ENCODE measurements at places on chromosomes 2 and 18. TPM values are rescaled to one million over a fixed set of nuclear protein-coding genes. Genes with fewer than 3 reads are reported as not detected.

Gene CYTIP
- 0.64 TPM for total RNA-seq

Gene IL1R2
- 0.52 TPM for total RNA-seq

- DNase-seq: peak; percentile 8
These were observed 39.2 kb downstream of the GNAL start for GRCh38 chr18:11728249-11728648.

- DNase-seq: no peak
These were observed 244.6 kb upstream of the RND3 start for GRCh38 chr2:150732064-150732463.

- no peak for DNase-seq
These were observed 95.6 kb downstream of the LAMA3 start for GRCh38 chr18:23784832-23785245.

DNA sequence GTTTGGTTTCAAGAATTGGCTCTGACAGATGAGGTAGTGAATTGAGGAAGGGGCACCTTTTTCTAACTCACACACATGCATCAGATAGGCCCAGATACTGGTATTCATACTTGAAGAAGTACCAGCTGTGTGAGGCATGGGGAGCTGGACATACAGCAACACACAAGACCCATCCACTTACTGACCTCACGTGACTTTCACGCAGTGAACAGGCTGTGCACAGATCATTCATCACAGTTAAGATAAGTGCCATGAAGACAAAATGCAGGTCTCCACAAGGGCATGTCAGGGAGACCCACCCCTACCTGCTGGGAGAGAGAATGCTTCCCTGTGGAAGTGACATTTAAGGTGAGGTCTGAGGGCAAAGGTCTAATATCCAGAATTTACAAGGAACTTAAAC lies 38.6 kb downstream of the SP110 start:
- no peak for DNase-seq

- DNase-seq: no peak
These were observed 33.3 kb upstream of the FIGN start for GRCh38 chr2:163768881-163769695.

Gene SLC5A7
- total RNA-seq: not detected

- DNase-seq: no peak
These were observed 207.2 kb downstream of the VAPA start for GRCh38 chr18:10121028-10121427.

DNA sequence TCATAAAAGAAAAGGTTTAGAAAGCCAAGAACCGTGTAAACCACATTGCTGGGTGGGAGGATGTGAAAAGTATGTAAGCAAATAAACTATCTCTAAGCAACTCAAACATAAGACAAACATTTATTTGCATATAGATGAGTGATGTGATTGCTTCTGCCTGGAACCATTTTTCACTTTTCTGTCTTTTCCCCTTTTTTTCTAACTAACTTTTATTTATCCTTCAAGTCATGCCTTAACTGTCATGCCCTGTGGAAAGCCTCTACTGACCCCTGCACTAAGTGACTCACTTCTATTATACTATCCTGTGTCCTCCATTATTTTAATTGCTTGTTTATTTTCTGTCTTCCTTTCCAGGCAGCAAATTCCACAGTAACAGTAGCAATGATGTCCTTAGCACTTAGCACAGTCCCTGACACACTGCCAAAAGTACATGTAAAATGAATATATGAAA lies 87.5 kb upstream of the CTAGE1 start:
- DNase-seq: no peak

DNA sequence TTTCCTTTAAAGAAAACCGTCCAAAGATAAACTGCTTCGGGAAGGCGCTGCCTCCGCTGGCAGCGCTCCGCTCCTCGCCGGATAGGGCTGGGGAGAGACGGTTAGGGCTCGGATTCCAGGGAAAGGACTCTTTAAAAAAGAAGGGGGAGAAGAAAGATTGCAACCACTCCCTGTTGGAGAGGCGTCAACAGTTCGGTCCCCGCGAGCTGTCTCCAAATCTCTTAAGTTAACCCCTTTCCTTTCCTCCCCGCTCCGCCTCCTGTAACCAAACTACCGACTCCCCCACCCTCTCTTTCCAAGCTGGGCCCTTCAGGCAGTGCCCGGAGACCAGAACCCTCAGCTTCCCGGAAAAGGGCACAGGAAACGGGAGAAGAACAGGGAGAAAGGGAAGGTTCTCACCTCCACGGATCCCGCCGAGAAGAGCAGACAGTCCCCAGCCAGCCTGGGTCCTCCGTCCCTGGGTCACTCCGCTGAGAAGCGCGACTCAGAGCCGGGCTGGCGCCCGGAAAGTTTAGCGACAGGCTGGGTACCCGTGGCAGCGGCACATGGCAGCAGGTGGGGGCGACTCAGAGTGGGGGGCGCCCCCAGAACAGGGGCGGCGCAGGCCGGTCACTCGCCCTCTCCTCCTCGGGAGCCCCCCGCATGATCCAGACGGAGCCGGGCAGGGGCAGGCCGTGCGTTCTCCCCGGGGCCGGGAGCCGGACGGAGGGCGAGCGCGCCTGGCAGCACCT lies 675 bp downstream of the FZD5 start:
- DNase-seq: no peak

Gene ALK
- not detected for total RNA-seq

DNA sequence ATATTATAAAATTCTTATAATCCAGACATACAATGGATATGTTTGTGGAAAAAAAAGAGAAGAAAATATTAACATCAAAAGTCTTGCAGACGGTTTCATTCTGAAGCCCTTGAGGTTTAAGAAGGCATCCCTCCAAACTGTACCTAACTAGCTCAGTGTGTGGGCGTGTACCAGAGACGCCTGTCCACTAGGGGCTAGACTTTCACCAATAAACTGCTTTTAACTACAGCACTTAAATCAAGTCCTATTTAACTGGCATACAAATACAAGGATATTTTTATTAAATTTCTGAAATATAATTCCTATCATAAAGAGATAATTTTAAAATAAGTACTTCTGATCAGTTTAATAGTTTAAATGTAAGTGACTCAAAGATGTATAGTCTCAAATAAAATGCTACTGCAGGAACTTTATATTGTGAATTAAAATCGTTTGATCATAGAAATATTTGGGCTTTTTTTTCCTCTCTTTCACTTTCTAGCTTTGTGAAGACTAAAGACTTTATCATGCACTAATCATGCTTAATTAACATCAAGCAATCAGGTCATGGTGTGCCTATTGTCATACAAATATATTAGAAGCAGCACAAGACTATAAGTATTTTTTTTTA lies 437.7 kb downstream of the SATB2 start:
- DNase-seq: peak; percentile 21

Gene ST8SIA3
- total RNA-seq: not detected

DNA sequence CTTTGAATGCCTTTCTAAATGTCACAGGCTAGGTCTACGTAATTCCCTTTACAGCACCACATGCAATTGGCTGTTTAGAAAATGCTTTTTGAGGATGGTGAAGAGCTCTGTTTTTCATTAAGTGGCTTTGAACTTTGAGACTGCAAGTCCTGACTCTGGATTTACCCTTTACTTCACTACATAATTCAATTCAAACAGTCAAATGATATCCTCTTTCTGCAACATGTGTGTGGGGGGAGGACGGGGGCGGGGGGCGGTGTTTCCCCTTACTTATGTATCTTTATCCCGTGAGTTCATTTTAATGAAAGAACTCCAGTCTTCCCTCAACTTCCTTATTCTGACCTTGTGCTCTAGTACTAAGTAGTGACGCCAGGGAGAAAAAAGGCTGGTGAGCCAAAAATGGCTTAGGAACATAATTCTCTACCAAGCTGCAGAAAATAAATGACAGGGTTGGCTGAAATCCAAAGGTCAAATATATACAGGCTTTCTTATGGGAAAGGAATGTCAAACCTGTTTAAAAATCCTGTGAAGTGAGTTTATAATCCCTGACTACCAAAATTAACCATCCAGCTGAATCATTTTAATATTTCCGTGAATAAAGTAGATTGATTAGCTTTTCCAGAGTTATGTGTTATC lies 119.6 kb downstream of the SLC8A1 start:
- no peak for DNase-seq

DNA sequence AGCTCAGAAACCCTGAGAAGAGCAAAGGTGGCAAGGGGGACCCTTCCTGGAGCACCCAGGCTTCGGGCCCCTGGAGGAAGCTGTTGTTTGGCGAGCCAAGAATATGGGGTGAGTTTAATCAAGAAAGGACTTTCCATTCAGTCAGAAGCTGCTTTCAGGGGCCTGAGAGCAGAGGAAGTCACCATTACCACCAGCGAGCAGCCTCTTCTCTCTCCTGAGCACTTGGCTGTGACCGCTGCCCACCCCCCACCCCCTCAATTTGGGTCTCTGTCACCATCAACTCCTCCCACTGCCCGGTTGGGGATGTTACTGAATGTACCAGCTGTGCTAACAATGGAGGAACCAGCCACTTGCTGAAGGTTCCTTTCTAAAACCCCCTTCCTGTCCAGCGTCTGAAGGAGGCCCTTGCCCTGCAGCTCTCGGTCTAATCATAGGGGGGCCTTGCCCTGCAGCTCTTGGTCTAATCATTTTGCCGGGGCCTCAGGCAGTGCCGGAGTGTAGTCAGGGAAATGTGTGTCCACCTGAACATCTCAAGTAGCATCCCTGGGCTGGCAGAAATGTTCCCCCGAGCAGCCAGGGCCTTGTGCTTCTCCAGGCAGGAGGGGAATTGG lies 943 bp downstream of the INPP5D start:
- DNase-seq: no peak

- DNase-seq: no peak
These were observed 29.4 kb downstream of the KIF1A start for GRCh38 chr2:240790370-240791220.

- DNase-seq: no peak
These were observed 107.7 kb downstream of the HDAC4 start for GRCh38 chr2:239292959-239293774.

Gene NRBP1
- total RNA-seq: 79.1 TPM

All from HCT116 (cell line).